Left forelimb (tissue), 1 donor: ENCODE measurements at places on chromosomes 5 and 9.

DNA sequence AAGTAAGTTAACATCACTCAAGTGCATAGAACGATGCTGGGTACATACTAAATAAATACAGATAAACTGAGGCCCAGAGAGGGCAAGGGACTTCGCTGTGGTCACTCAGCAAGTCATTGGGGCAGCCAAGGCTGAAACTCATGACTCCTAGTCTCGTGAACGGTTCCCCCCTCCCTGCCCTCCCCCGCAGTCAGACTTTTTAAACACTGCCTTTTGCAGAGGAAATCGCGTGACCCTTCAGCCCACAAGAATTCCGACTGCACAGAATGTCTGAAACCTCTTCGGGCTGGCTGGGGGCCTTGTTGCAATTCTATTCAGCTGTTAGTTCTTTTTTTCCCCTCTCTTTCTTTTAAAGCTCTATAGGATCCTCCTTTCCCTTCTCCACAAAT, 28.1 kb downstream of the NEK6 start:
- no peak for DNase-seq

- no peak for DNase-seq
Measured at GRCh38 chr5:43113546-43113945, 7.2 kb upstream of the ZNF131 start.

GRCh38 chr9:137222190-137223077, at the start of gene RNF208:
Gene RNF208 (minus strand): TSS chr9:137222240. CDS start chr9:137221212, 1,028 bp downstream.
- DNase-seq: no peak

GRCh38 chr9:21357479-21358460, 7.1 kb upstream of the IFNA6 start:
- no peak for DNase-seq

GRCh38 chr9:137114613-137115393, at the start of gene DPP7:
Gene DPP7 (minus strand): TSS chr9:137114733. CDS start chr9:137114713, 20 bp downstream.
- DNase-seq: no peak

- no peak for DNase-seq
Measured at GRCh38 chr5:1363160-1363559, 18.3 kb upstream of the CLPTM1L start.

DNA sequence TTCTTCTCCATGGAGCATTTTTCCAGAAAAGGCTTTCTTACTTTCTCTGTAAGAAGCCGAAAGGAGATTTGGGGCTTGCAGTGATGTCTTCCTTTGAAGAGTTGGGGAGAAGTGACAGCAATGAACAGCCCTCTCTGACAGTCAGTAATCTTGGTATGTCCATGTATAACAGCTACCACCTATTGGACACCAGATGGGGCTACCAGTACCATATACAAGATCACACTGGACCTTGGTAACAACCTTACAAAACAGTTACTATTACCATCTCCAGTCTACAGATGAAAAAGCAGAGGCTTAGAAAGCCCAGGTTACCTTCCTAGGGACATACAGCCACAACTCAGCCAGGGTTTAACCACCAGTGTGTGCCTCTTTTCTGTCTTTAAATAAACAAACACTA, 272.7 kb upstream of the TRPC7 start:
- DNase-seq: no peak

DNA sequence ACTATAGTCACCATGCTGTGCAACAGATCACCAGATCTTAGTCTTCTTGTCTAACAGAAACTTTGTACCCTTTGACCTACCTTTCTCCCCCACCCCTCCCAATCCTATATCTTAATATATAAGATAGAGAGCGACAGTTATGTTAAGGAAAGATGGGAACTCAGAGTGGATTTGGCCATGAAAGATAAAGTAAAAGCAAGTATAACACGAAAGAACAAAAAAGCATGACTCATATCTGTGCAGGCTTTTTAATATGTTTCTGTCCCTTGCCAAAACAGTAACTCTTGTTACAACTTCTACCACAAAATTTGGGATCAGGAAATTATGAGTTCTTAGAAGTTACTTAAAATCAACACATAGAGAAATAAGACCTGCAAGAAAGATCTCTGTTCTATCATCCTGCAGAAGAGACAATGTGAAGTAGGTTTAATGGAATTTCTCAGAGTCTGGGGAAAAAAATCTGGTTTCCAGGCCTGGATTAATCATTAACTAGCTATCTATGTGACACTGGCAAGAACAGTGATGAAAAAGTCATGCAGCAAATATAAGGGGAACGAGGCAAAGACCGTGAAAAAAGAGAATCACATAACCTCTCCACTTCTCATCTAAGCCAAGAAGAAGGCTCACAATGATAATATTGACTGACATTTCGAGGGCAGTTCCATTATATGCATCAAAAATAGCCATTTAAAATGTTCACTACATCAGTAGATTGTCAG, 18.6 kb downstream of the BAAT start:
- no peak for DNase-seq

GRCh38 chr5:100902440-100903038, 543 bp downstream of the ST8SIA4 start:
- no peak for DNase-seq

DNA sequence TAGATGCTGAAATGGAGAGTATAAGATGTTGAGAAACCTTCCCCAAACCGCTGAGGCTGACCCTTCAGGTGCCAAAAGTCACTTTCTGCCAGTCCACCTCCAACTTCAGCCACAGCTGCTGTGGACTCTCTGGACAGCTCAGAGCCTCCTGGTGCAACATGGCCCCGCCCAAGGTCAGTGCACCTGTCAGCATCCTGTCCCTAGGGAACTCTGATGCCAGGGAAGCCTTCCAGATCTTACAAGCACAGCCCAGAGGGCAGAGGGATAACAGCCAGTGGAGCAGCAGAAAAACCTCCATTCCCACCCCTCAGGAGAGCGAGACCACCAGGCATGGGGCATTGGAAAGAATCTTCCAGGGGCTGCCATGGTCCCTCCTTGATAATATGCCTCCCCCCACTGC, 10.5 kb upstream of the PTGES2 start:
- DNase-seq: no peak

DNA sequence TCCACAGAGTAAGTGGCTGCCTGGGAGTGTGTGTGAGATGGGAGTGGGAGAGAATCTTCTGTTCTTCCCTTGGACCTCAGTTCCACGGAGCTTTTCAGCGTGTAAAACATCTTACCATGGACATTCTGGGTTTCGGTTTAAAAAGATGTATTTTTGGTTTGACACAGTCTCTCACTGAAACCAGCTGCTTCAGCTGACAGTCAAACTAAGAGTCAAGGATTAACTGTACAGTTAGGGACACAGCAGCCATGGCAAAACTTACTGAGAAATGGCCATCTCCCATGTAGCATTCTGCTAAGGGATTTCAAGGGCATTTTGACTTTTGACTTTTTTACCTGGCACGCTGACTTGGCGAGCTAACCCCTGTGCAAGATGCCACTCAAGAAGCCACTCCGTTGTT, 93.8 kb upstream of the IL12B start:
- no peak for DNase-seq
